ENCODE measurements at places on chromosomes 11 and 22.

DNA sequence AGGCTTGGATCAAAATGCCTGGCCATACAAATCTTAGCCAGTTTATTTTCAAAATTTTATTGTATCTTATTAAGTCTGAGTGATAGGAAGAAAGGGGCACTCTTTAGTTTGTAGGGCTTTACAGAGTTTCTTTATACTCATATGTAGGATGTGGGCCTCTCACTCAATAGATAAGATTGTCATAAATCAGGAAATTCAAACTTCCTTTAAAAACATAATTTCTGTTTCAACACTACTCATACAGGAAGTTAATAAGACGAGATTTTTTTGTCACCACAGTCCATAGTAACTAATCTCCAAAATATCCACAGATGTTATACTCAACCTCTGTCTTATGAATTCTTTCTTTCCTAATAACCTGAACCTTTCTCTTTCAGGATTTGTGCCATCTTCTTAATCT lies 13.3 kb upstream of the OR56B4 start:
- no peak for DNase-seq

DNA sequence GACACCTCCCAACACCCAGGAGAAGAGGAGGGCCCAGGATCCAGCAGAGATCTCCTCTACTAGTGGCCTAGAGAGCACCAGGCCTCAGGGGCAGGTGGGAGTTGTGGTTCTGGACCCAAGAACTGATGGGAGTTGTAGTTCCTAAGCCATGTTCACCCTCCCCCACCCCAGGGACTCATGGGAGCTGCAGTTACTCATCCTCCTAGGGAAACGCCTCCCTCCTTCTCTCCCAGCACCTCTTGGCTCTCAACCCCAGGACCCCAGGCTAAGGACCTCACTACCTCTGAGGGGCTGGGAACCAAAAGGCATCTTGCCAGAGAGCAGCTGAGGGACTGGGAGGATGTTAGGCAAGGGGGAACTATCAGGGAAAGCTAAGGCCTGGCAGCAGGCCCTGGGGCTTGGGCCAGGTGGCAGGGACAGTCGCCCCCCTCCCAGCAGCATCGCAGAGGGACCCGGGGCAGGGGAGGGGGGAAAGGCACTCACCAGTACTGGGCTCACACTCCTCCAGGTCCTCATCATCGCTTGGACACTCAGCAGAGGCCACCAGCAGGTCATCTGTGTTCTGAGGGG lies 28.9 kb downstream of the SLC22A12 start:
- DNase-seq: peak; percentile 37

- no peak for DNase-seq
These were observed 13.8 kb downstream of the MRGPRF start for GRCh38 chr11:68999093-68999747.

DNA sequence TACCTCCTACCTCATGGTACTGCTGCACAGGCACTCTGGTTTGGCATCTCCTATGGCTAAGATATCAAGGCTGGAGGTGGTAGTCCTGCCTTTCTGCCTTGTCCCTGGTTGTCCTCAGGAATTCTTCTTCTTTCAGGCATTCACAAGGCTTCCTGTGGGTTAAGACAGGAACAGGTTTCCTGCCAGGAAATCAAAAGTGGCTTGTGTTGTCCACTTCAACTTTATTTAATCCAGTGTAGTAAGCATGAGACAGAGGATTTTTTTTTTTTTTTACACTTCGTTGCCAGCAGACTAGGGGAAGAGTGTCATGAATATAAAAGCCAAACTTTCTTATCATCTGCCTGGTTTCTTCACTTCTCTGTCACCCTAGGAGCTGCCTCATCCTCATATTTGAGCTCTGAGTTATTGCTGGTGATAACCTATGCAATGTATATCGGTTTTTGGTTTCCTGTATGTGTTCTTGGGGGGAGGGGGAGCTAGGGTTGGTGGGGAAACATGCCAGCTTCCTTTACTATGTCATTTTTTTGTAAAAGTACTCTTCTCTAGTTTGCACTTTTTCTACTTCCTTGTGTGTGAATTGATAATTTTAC lies 50.2 kb downstream of the XKR3 start:
- DNase-seq: no peak

DNA sequence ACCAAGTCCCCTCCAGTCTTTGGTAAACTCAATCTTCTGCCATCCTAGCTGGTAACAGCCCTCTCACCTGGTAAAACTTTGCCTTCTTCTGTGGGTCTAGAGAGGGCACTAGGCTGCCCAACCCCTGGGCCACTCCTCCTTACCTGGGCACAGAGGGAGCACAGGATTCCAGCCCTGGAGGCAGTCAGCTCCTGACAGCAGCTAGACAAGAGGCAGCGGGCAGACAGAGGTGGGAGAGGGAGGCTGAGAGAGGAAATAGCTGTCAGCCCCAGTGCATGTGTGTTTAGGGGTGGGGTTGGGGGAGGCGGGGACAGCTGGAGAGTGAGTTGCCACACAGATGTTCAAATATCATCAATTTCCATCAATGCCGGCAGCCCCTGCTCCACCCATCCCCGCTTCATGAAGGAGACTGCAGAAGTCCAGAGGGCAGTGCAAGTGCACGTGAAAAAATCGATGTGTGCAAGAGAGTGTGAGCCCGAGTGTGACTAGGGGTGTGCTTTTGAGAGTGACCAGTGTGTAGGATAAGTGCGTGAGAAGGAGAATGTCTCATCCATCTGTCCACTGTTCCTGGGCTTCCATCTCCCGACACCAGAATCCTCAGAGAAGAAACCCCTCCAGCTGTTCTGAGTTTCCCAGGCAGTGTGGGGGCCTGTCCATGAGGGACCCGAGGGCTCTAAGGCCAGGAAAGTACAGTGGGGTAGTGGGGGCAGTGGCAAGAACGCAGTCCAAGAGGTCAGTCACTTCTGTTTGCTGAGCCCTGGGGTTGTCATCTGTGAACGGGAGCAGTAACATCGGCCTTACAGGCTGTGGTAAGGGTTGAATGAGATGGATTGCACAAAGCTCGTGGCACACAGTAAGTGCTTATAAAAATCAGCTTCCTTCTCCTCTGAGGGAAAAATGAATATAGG lies at the start of gene PTGDR2:
TSS of gene PTGDR2 (minus strand) at position 225 of the 908 bp plus-strand sequence. CDS start 2,228 bp downstream, outside the sequence.
- no peak for DNase-seq

DNA sequence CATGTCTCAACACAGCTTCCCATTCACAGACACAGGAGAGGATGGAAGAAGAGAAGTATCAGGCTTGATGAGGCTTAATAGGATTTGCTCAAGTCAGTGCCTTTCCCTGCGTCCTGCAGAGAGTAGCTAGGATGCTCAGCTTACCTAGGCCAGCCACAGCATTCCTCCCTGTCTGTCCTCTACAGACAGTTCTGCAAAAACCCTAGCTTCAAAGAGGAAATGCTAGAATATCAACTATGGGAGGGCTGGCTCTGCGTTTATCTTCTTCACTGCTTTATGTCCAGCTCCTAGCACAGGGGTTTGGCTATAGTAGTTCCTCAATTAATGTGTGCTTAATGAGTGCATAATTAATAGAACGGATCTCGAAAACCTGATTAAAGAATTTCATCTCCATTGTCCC lies 16.4 kb downstream of the KCNJ5 start:
- no peak for DNase-seq

GRCh38 chr11:45933131-45933831 lies 10.8 kb downstream of the LARGE2 start:
- DNase-seq: no peak

DNA sequence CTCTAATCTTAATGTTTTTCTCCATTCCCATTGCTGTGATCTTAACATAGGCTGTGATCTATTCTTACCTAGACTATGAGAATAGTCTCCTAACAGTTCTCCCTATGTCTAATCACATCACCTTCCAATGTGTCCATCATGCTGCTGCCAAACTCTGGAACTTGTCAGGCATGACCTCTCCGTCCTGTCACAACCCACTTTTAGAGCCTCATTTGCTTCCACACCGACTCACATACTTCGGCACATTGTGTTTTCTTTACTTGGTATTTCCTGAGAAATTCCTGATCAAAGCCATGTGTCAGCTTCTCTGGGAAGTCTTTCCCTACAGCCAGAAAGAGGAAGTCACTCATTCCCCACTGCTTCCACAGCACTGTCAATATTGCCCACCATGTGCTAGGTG lies 40.5 kb upstream of the BIRC3 start:
- DNase-seq: no peak

- no peak for DNase-seq
These were observed 11.7 kb downstream of the NRXN2 start for GRCh38 chr11:64711138-64711955.

GRCh38 chr11:35554491-35555437 lies 29.3 kb upstream of the PAMR1 start:
- DNase-seq: no peak

- DNase-seq: no peak
These were observed 2.2 kb downstream of the MAPK12 start for GRCh38 chr22:50259302-50259701.

DNA sequence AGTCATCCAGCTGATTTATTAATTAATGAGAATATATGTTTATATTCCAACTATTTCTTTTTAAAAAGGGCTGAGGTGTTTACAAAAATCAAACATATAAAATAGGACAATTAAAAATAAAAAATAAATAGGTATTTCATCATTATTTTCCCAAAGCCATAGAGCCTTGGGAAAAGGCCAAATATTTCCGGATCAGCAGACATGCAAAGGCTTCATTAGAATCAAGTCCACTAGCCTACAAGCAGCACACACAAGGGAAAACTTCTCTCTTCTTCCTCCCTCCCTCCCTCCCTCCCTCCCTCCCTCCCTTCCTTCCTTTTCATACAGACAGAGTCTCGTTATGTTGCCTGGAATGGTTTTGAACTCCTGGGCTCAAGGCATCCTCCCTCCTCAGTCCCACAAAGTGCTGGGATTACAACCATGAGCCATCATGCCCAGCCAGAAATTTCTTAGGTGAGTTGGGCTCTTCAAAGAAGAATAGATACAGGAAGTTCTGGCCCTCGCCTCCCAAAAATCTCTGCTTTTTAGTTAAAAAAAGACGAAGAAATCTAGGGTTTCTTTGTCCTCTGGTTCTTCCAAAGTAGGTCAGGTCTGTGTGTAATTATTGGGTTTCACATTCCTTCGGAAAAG lies 121.2 kb downstream of the SIK3 start:
- no peak for DNase-seq

DNA sequence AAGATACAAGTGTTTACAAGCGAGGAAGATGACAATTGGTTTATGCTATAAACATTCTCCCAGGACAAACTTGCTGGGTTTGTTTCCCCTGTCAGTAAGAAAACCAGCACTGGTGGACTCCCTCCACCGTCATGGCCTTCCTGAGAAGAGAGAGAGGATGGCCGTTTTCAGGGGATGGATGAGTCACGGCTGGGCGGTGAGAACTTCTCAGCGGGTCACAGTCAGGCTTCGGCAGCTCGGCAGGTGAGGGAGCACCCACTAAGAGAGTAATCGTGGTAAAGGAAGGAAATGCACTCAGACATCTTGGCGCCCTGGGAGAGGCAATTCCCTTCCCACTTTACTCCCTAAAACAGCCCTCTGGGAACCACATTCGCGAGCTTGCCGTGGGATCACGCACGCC lies 83.9 kb downstream of the NCAM1 start:
- DNase-seq: peak; percentile 27

- DNase-seq: peak; percentile 39
These were observed 564.4 kb upstream of the LUZP2 start for GRCh38 chr11:23932485-23932898.

- DNase-seq: no peak
These were observed 351.2 kb upstream of the API5 start for GRCh38 chr11:42960521-42961088.

DNA sequence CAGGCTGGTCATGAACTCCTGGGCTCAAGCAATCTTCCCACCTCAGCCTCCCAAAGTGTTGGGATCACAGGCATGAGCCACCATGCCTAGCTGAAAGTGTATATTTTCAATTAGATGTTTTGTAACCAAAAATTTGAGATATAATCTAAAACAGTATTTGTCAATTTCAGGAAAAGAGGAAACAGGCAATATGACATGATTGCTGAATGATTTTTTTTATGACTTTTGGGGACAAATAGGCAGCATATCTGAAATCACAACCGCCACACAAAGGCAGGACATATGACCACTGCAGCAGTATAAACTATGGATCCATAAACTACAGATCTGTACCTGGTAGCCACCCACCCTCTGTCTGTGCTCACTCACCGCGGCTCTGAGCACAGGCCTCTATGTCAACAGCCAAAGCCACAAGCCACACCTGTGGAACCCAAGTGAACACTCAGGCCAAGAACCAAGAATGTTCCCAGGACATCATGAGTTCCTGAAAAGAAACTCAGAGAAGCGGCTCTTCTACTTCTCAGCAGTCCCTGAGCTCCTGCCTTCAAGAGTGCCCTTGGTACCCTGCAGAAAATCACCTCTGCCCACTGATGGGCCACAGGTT lies 22.5 kb downstream of the PISD start:
- DNase-seq: no peak

DNA sequence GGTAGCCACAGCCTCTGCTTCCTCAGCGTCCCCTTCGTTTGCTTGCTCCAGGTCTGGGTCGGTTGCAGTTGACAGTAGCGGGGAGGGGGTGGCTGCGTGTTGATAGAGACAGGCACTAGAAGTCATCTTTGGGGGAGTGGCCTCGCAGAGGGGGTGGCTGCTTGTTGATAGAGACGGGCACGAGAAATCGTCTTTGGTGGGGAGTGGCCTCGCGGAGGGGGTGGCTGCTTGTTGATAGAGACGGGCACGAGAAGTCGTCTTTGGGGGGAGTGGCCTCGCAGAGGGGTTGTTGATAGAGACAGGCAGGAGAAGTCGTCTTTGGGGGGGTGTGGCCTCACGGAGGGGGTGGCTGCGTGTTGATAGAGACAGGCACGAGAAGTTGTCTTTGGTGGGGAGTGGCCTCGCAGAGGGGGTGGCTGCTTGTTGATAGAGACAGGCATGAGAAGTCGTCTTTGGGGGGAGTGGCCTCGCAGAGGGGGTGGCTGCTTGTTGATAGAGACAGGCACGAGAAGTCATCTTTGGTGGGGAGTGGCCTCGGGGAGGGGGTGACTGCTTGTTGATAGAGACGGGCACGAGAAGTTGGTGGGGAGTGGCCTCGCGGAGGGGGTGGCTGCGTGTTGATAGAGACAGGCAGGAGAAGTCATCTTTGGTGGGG lies 328.3 kb downstream of the TBC1D22A start:
- no peak for DNase-seq

All from H4 (cell line).